Activated T-cell treated with anti-CD3 and anti-CD28 coated beads for 1 hour (primary cell): ENCODE measurements at places on chromosomes 3 and 15.
A peak's percentile ranks its signal among the peaks of the same experiment; 100 is the strongest.

- peak; percentile 68 for DNase-seq
These were observed at the start of gene GYG1 for GRCh38 chr3:148991219-148992026. GYG1 (plus strand) TSS chr3:148991540; CDS start chr3:148991641, 101 bp downstream.

DNA sequence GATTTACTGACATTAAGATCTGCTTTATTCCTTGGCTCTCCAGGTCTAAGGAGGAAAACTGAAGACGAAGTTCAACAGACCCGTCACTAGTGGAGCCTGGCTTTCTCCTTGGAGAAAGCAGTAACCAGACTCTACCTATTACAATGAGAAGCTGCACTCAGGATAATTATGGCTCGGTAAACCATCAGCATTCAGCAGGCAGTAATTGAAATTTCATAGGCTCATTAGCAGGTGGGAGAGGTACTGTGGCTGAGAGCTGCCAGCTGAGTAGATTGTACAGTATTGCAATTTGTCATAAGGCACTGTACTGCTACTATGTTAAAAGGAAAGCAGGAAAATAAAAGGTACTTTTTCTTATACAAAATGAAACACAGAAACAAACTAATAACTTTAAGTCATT lies 51.2 kb downstream of the CHAC1 start:
- DNase-seq = no peak

GRCh38 chr3:132124651-132125284 lies 90.0 kb upstream of the CPNE4 start:
- DNase-seq = no peak

GRCh38 chr3:10398341-10398740 lies 77.4 kb upstream of the SEC13 start:
- no peak for DNase-seq

DNA sequence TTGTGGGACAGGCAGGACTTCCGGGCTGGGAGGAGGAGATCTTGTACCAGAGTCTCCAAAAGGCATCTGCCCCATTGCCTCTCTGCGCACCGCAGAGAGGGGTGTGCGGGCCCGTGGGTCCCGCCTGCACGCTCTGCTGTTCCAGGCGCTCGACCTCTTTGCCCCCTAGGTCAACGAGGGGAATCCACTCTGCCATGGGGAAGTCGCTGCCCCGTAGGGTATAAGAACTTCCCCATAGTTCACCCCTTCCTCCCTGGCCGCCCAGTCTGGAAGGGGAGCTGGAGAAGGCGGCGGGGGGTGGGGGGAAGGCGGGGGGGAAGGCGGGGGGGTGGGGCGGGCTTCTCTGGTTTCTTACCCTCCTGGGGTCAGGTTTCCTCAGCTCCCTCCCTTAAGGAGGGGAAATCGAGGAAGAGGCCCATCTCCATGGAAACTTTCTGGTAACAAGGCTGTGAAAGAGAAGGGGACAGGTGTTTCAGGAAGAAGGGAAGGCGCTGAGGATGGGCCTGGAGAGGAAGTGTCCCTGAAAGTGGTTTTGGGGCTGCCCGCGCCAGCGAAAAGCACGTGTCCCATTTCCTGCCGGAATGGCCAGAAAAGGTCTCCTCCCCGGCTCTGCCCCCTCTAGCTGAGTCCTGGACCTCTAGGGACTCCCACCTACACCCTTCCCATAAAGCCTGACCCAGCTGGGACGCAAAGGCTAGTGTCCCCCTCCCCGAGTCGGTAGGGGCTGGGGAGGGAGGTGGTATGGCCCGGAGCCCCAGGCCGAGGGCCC lies 27.5 kb downstream of the NR1I2 start:
- DNase-seq = no peak

DNA sequence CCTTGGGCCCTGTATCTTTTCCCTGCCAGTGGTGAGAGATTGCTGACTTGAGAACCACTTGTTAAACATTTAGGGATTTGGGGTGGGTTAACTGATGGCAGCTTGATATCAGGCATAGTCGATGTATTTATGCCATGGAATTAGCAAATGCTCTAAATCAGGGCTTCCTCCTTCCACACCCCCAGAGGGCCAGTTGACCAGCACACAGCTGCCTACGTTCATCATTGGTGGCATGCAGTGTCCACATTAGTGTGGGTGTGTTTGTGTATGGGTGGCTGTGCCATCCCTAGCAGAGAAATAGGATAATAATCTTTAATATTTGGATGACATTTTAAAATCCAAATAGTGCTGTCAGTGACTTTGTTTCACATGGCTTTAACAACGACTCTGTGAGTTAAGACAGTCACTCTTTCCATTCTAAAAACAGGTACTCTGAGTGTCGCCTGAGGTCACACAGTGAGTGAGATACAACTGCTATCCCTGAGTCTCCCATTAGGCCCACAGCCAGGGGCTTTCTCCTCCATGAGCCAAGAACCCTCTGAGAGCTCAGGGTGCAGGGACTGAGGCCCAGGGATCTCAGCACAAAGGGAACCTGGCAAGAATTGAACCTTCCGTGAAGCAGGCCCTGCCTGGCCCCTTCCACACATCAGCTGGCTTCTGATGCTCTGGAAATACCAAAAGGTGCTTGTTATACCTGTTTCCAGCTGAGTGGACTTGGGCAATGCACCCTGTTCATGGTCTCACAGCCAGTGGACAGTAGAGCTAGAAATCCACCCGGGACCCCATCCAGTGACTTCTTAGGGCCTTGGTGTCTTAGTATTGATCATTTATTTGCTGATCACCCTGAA lies 4.3 kb upstream of the LTF start:
- no peak for DNase-seq

DNA sequence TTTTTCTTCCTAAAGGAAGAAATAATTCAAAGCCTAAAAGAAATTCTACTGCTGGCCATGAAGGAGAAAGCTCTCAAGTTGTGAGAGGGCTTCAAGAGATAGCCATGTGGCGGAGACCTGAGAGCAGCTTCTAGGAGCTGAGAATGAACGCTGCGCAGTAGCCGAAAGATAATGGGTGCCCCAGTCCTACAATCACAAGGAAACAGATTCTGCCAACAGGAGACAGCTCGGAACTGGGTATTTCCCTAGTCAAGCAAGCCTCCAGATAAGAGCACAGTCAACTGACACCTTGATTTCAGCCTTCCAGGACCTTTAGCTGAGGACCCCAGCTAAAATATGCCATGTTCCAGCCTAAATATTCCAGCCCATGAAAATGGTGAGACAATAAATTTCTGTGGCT lies 824.1 kb downstream of the FHIT start:
- no peak for DNase-seq

- no peak for DNase-seq
These were observed 28.4 kb upstream of the PARL start for GRCh38 chr3:183912895-183913579.

- no peak for DNase-seq
These were observed 256.3 kb downstream of the LRTM1 start for GRCh38 chr3:54671511-54671910.

DNA sequence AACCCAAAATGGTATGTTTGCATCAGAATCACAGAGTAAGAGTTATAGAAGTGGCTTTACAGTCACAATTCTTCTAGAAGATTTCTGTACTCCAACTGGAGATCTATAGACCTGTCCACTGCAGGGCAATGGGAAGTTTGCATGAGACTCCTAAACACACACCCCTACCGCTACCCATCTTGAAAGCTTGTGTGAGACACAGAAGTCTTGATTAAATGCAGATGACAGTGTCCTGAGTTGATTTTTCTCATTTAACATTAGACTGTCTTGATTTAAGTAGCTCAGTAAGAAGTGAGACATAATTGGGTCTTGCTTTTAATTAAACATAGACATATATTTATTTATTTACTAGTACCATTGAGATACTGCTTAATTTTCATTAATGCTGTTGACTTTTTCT lies 54.4 kb downstream of the CD47 start:
- no peak for DNase-seq

- DNase-seq = no peak
These were observed 31.1 kb downstream of the CYFIP1 start for GRCh38 chr15:22949074-22949547.

DNA sequence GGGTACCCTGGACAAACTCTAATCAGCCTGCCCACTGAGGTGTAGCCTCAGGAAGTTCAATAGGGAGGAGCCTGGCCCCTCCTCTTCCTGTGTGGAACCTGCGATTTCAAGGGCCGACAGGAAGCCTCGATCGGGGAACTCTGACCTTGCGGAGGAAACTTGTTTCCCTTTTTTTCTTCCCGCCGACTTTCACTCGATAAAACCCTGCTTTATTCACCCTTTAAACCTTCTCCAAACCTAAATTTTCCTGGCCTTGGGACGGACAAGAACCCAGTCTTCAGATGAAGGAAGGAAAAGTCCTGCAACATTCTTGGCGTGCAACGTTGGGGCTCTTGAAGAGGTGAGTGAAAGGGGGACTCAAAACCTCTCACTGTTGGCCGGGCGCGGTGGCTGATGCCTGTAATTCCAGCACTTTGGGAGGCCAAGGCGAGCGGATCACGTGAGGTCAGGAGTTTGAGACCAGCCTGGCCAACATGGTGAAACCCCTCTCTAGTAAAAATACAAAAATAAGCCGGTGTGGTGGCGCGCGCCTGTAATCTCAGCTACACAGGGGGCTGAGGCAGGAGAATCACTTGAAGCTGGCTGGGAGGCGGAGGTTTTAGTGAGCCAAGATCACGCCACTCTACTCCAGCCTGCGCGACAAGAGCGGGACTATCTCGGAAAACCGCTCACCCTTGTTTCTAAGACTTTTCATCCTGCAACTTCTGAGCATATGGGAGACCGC lies 208.2 kb downstream of the ZNF385D start:
- no peak for DNase-seq

- no peak for DNase-seq
These were observed 708.7 kb downstream of the VGLL3 start for GRCh38 chr3:86282106-86282787.

DNA sequence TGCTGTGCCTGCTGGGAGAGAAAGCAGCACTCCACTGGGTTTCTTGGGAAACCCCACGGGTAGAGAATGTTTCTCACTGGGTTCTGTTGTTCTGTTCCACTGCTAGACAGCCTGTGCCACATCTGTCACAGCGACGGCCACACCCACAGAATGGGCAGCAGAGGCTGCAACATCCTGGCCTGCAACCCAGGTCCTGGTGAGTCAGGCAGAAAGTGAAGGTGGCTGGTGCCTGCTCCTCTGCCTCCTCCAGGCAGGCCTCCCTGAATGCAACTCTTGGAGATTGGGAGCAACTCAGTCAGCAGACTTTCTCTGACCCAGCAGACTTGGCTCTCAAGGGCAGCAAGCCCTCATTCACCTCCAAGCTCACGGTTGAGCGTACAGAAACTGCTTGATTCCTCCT lies 13.0 kb downstream of the C3orf18 start:
- DNase-seq = no peak

DNA sequence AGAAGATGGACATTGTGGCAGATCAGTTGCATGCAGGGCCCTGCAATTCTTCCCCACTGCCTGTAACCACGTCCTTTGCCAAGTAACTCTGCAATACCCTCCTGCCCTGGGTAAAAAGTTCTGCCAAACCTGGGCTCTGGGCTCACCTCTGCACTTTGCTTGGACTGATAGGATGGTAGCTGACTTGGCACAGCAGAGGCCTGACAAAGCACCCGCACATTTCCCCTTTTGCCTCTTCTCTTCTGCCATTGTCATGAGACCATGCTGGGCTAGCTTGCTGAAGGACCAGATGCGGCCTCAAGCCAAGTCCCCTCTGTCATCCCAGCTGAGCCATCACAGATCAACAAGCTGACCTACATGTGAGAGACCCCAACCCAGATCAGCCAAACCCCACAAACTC lies 122.4 kb downstream of the SMAD6 start:
- DNase-seq = no peak

- no peak for DNase-seq
These were observed 45.8 kb upstream of the PCSK6 start for GRCh38 chr15:101535170-101535902.

DNA sequence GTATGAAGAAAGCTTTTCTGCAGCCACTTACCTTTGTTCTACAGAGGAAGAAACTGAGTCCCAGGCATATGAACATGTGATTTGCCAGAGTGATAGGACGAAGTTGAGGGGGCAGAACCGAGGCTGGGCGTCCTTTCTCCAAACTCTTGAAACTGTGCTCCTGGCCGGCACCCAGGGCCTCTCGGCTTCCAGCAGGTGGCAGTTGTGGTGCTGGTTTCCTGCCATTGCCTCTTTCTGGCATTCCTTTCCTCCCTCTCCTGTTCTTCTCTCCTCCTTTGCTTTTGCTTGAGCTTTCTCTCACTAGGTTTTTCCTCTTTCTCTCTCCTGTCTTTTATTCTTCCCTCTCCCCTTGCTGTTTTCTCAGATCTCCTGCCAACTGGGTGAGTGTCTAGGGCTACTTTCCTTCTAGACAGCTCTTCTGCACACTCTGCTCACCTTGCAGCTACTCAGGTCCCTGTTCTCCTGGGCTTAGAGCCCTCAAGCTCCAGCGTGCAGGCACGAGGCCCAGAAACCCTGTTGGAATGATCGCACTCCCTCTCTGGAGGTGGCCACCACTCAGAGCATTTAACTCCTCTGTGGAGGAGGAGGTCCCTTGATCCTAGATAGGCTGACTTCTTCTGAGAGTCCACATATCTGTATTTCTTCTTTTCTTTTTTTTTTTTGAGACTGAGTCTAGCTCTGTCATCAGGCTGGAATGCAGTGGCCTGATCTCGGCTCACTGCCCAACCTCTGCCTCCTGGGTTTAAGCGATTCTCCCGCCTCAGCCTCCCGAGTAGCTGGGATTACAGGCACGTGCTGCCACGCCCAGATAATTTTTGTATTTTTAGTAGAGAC lies 26.2 kb downstream of the TRAK1 start:
- no peak for DNase-seq

DNA sequence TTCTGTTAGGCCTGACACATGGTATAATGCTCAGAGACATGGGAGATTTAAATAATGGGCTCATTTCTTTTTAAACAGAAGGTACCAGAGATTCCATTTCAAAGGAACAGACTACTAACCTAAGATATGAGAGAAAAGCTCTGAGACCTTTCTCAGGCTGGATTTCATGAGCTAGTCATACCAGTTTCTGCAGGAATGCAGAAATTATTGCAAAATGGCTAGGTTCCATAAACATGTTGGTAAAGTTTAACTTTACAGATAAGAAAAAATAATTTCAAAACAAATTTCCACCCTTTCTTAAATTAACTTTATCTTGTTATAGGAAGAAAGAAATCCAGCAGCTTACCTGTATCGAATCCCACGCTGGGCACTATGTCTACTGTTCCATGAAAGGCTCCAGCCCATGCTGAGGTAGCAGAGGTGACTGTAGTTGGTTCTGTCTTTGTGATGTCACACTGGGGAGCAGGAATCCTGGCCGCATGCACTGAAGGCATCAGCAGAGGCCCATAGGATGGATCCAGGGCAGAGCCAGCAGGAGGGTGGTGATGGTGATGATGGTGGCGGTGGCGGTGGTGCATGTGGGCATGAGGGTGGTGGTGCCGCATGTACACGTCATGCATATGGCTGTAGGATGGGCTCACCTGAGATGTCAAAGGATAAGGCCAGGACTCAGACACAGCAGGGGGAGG lies 22.6 kb downstream of the VGLL3 start:
- no peak for DNase-seq
